ENCODE measurements at places on chromosomes 3 and 15. TPM values are rescaled to one million over a fixed set of nuclear protein-coding genes. Genes with fewer than 3 reads are reported as not detected.

The WDR93 gene
- total RNA-seq: 1.2 TPM

The MAP1A gene
- total RNA-seq: 7.1 TPM

The LNP1 gene
- 2.0 TPM for total RNA-seq

The KCNMB3 gene
- 2.9 TPM for total RNA-seq

The CGNL1 gene
- total RNA-seq: 46.0 TPM

The GPR15 gene
- total RNA-seq: 1.4 TPM

The SCN11A gene
- 0.27 TPM for total RNA-seq

The OXNAD1 gene
- 13.1 TPM for total RNA-seq

The GTPBP8 gene
- total RNA-seq: 14.4 TPM

The KBTBD13 gene
- not detected for total RNA-seq

The RASGRP1 gene
- 2.3 TPM for total RNA-seq

The ISLR2 gene
- total RNA-seq: 1.2 TPM

The FBXO40 gene
- 0.09 TPM for total RNA-seq

The CX3CR1 gene
- total RNA-seq: 14.1 TPM

- DNase-seq: no peak
Measured at GRCh38 chr3:62529230-62529629, 155.9 kb upstream of the FEZF2 start.

- DNase-seq: peak; percentile 73
Measured at GRCh38 chr3:12719984-12720898, 38.8 kb downstream of the TMEM40 start.

- no peak for DNase-seq
Measured at GRCh38 chr3:40309925-40310695, 603 bp downstream of the EIF1B start.

DNA sequence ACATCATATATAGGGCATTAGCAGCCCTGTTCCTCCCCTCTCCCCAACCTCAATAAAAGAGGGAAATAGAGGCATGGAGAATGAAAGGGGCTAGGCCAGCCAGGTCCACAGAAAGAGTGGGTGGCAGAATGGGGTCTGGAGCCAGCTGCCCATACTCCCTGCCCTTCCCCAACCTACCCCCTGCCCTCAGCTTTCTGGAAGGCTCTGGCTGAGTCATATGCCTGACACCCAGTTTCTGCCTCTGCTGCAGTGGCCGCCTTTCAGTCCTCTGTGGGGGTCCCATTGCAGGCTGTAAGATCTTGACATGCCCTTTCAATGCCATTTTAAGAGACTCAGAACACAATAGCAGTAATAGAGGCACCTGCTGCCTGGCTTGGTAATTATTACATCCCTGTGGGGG lies 95.7 kb downstream of the LINGO1 start:
- DNase-seq: no peak

GRCh38 chr15:60093273-60094067 lies 89.4 kb downstream of the FOXB1 start:
- no peak for DNase-seq

DNA sequence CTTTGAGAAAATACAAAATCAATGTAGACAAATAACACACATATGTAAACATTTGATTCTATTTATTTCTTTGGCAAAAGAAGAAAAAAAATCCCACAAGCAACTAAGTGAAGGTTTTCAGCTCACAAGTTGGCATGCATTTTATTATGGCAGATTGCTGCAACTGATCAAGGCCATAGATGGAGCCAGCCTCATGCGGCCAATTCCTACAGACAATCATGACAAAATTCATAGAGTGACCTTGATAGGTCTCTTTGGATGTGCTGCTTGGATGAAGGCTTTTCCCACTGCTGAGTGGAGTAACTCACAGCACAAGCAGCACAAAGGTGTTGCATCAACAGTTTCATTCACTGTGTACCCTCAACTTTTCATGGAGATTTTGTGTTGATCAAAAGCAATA lies 22.1 kb downstream of the FBN1 start:
- no peak for DNase-seq

GRCh38 chr3:59522550-59522949 lies 472.7 kb upstream of the CFAP20DC start:
- no peak for DNase-seq

GRCh38 chr3:18556503-18557135 lies 131.5 kb upstream of the SATB1 start:
- no peak for DNase-seq

DNA sequence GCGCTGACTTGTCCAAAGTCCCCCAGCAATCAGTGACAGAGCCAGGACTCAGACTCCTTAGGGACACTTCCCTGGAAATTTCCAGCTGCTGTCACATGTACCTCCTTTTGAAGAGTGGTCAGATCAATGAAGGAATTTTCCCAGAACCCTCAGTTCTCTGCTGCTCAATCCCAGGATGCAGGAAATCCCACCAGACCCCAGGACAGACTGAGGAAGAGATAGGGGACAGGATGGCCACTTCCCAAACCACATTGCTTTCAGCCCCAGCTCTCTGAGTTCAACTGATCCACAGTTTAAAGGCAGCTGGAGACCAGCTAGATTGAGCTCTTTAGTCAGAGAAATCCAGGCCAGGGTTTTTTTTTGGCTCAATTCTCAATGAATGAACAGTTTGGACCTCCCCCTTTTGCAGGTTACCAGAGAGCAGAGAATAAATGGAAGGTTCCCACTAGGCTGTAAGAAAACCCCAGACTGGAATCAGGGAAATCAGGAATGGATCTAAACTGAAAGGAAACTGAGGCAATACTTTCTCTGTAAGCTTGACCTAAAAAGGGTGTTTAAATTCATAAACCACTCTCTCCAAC lies 1.5 kb downstream of the CYP1A1 start:
- DNase-seq: no peak

- no peak for DNase-seq
Measured at GRCh38 chr3:158845765-158846350, 44.0 kb downstream of the MFSD1 start.

DNA sequence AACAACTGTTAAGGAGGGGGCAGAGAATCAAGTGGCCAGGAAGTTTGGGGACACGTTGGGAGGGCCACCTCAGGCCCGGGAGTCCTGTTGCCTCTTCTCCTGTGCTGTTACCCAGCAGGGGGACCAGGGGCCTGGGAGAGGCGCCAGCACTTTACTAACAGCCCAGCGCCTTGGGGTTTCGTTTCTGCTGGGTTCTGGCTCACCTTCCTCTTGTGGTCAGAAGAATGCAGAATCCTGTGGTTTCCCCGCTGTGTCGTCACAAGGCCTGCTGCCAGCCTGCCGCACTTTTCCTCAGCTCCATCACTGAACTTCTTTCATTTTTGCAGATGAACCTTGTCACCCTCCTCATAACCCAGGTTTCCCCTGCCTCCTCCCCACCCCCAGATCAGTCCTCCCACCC lies 67.7 kb downstream of the SLC30A4 start:
- DNase-seq: peak; percentile 88

DNA sequence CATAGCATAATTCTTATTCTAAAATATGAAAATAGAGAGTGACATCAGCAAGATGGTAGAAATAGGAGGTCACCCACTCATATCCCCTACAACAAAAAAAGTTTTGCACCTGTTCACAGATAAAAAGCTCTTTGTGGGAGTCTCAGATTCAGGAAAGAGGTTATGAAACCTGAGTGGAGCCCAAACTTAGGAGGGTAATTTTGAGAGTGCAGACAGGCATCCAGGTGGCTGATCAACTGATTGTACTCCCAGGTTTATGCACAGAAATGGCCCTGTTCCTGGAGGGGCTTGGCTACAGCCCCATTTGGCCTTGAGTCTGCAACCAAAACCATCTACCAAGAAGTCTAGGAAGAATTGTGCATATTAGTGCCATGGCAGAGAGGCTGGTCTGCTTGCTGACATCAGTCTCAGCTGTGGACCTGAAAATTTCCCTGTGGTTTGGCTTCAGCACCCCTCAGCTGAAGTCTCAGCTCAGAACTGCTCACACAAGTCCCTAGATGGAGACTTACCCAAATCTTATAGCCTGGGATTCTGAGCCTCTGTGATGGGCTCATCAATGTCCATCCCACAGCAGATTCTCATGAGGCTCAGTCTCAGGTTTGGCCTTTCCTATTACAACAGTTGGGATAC lies 291.6 kb downstream of the IL20RB start:
- DNase-seq: no peak

DNA sequence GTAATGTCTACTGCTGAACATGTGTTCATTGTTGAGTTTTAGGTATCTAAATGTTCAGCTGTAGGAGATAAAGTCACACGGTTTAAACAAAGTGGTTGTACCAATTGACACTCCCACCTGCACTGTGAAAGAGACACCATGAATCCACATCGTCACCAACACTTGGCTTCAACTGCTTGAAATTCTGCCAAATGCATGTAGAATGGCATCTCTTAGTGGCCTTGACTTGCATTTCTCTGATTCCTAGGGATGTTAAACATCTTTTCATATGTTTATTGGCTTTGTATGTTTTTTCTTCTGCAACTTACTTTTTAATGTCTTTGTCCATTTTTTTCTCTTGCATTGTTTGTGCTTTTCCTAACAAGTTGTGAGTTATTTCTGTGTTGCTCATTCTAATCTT lies 43.4 kb downstream of the RPLP1 start:
- DNase-seq: no peak

- DNase-seq: no peak
Measured at GRCh38 chr3:73094951-73095350, 33.5 kb downstream of the EBLN2 start.

GRCh38 chr3:112355307-112355687 lies 22.3 kb downstream of the CD200 start:
- no peak for DNase-seq

DNA sequence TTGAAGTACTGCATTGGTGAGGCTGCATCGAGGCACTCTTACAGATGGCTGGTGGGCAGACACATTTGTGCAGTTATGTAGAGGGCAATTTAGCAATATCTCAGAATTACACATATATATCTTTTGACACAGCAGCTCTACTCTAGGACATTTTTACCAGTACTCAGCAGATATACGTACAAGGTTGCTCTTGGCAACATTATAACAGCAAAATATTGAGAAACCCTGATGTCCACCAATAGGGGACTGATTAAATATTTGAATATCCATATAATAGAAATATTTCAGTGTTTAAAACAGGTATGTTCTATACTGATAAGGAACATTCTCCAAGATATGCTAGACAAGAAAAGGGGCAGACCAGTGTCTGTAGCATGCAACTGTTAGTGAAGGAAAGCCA lies 7.9 kb upstream of the FBXO22 start:
- DNase-seq: no peak

- DNase-seq: no peak
Measured at GRCh38 chr15:97545799-97546198, 414.7 kb upstream of the ARRDC4 start.

GRCh38 chr3:52685285-52685708 lies 416 bp downstream of the PBRM1 start:
- DNase-seq: peak; percentile 87

GRCh38 chr3:85474241-85474640 lies 515.5 kb downstream of the CADM2 start:
- no peak for DNase-seq

DNA sequence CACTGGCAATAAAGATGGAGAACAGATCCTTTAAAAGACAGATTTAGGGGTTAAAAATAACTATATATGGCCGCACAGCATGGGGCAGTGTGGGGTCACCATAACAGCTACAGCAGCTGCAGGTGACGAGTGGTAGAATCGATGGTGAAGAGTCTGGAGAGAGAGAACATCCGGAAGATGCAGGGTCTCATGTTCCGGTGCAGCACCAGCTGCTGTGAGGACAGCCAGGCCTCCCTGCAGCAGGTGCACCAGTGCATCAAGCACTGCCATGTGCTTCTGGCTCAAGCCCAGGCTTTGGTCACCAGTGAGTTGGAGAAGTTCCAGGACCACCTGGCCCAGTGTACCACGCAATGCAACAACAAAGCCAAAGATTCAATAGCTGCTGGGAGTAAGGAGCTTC lies 93.7 kb upstream of the IMPG2 start:
- no peak for DNase-seq

GRCh38 chr3:126306888-126307482 lies 50.2 kb downstream of the KLF15 start:
- no peak for DNase-seq

Data from lower lobe of right lung (tissue), 2 donors.